ENCODE measurements at places on chromosomes 7 and 10. TPM values are rescaled to one million over a fixed set of nuclear protein-coding genes. Genes with fewer than 3 reads are reported as not detected.

Gene ACADSB
- 9.1 TPM for polyA plus RNA-seq

Gene PODXL
- polyA plus RNA-seq: 33.6 TPM

Gene MPP7
- polyA plus RNA-seq: 0.06 TPM

Gene SPDYE11
- polyA plus RNA-seq: not detected

Gene FAM25A
- polyA plus RNA-seq: not detected

Gene ZNF438
- 2.2 TPM for polyA plus RNA-seq

Gene ANKRD61
- 0.49 TPM for polyA plus RNA-seq

Gene TMEM236
- polyA plus RNA-seq: 0.06 TPM

Gene TMEM176A
- not detected for polyA plus RNA-seq

Gene PKD2L1
- polyA plus RNA-seq: 0.10 TPM

Gene SHTN1
- polyA plus RNA-seq: 25.1 TPM

Gene CFAP58
- polyA plus RNA-seq: 0.25 TPM

Gene CNTNAP2
- polyA plus RNA-seq: 0.04 TPM

Gene ASAH2
- polyA plus RNA-seq: 0.17 TPM

Gene NPFFR1
- polyA plus RNA-seq: not detected
